ENCODE measurements at places on chromosomes 6 and 20.

DNA sequence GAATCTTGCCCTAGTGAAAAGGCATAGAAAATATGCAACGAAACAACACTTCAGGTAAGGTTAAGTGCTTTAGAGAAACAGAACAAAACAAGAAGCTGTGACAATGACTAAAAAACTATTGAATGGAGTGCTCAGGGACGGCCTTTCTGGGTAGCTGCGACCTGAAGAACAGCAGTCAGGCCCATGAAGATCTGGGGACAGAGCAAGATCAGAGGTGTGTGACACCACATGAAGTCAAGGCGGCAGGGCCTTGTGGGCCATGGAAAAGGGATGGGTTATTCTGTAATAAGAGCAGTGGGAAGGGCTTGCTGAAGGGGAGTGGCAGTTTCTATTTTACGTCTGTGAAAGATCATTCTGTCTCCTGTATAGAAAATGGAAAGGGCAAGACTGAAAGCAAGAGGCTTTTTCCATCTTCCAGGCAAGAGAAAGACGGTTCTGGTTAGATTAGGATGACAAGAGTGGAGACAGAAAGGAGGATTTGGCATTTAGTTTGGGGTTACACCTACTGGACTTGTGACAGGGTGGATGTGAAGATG is 5.1 kb downstream of the UBE2V1 start:
- peaks cover 52% of the 10 kb centered on the region for H3K4me1 ChIP-seq
- no peak for DNase-seq
- peaks cover 15% of the 10 kb centered on the region for H3K36me3 ChIP-seq

GRCh38 chr6:155440398-155441111 is 15.1 kb downstream of the NOX3 start:
- no peak overlapping the region for H3K27ac ChIP-seq
- no peak overlapping the region for H3K4me3 ChIP-seq
- no peaks in the 10 kb centered on the region for H3K27me3 ChIP-seq
- no peaks in the 10 kb centered on the region for H3K36me3 ChIP-seq
- H3K4me1 ChIP-seq, result peaks cover 4% of the 10 kb centered on the region

DNA sequence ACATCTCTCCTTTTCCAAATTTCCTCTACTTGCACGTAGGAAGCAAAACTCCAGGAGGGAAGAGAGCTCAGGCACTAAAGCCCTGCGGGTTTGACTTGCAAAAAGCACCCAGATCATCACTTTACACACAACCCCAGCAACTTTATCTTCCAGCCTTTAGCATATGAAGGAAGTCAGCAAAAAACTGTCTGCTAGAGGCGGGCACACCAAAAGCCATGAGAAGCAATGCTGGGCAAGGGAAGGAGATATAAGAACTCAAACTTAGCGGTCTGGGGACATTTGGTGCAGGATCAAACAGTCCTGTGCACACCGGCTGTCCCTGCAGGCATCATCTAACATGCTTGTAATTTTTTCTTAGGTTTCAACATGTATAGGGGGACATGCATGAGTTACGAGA is 113.3 kb downstream of the JPH2 start:
- peaks cover 5% of the 10 kb centered on the region for H3K4me1 ChIP-seq
- H3K27ac ChIP-seq, result no peak overlapping the region
- no peaks in the 10 kb centered on the region for H3K36me3 ChIP-seq
- DNase-seq, result no peak
- H3K4me3 ChIP-seq, result no peak overlapping the region
- peaks cover 22% of the 10 kb centered on the region for H3K27me3 ChIP-seq

- no peaks in the 10 kb centered on the region for H3K36me3 ChIP-seq
- no peaks in the 10 kb centered on the region for H3K27me3 ChIP-seq
- no peaks in the 10 kb centered on the region for H3K4me1 ChIP-seq
- H3K4me3 ChIP-seq, result no peak overlapping the region
Measured at GRCh38 chr20:33796263-33796906, 14.8 kb upstream of the CHMP4B start.

- DNase-seq, result no peak
- no peaks in the 10 kb centered on the region for H3K27me3 ChIP-seq
- H3K4me3 ChIP-seq, result no peak overlapping the region
- peaks cover 7% of the 10 kb centered on the region for H3K4me1 ChIP-seq
Measured at GRCh38 chr20:24379484-24379927, 89.9 kb upstream of the SYNDIG1 start.

Measured in osteoblast (primary cell).